ENCODE measurements at places on chromosomes 16 and 17.

DNA sequence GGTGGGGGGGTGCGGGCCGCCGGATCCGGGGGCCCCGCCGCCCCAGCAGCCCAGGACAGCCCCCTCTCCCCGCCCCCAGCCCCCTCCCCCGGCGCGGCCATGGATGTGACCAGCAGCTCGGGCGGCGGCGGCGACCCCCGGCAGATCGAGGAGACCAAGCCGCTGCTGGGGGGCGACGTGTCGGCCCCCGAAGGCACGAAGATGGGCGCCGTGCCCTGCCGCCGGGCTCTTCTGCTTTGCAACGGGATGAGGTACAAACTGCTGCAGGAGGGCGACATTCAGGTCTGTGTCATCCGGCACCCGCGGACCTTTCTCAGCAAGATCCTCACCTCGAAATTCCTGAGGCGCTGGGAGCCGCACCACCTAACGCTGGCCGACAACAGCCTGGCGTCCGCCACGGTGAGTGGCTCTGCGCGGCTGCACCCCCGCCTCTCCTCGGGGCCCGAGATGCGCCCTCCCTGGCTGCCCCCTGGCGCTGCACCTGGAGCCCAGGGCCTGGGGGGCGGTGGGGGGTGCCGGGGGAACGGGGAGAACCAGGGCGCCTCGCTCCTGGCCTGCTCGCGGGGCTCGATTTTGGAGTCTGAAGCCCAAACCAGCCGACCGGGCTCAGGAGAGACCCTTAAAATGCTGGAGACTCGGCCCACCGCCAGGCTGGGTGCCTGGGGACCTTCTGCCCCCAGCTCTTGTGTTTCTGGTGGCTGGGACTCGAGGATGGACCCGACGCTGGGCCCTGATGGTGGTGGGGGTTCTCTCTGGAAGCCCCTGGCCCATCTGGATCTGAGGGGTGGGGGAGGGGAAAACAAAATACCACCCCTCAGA lies 744 bp downstream of the CMIP start:
- DNase-seq: peak; percentile 55

GRCh38 chr17:22703204-22703603 lies 1010.9 kb downstream of the KCNJ18 start:
- DNase-seq: no peak

- DNase-seq: no peak
Measured at GRCh38 chr17:82375359-82376041, 3.9 kb downstream of the UTS2R start.

GRCh38 chr16:26263406-26263805 lies 571.6 kb downstream of the HS3ST4 start:
- no peak for DNase-seq

GRCh38 chr16:56776562-56776961 lies 46.6 kb downstream of the NUP93 start:
- no peak for DNase-seq

DNA sequence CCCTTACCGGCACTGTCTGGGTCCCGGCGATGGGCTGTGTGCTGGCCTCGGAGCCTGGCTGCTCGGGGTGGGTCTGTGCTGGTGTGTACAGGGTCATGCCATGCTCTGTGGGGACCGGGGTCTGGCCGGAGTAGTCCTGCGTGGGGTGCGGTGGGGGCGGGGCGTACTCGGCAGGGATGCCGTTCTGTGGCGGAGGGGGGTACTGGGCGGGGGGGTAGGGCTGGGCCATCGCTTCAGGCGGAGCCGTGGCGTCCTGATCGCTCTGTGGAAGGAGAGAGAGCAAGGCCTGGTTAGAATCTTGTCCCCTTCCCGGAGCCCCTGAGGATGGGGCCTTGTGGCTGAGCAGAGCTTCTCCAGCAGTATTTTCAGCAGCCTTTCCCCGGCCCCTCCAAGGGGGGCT lies 40.9 kb downstream of the ENGASE start:
- no peak for DNase-seq

GRCh38 chr17:7656958-7657609 lies 6.4 kb downstream of the ATP1B2 start:
- peak; percentile 73 for DNase-seq

DNA sequence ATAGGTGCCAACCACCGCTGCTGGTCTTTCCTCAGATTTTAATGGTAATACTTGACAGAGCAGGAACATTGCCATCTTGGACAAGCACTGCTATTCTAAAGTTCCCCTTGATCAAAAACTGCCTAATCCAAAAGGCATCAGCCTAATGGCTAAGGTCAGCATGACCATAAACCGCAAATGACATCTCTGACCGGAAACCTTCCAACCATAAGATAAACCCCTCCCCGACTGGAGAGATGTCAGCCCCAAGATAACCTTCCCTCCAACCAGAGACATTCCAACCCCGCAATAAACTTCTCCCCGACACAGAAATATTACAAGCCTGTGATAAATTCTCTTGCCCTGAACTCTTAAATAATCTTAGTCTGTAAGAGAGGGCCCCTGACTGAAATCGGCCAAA lies 7.4 kb upstream of the DHX40 start:
- no peak for DNase-seq

- no peak for DNase-seq
Measured at GRCh38 chr17:65638221-65638975, 77.0 kb upstream of the AXIN2 start.

GRCh38 chr16:88382491-88383400 lies at the start of gene ZNF469:
Gene ZNF469, plus strand, starts transcription at chr16:88382959. Its CDS starts 44,512 bp downstream, at chr16:88427471.
- peak; percentile 68 for DNase-seq
